CD4-positive, alpha-beta T cell treated with Interleukin-17A for 4 hours (primary cell): ENCODE measurements at places on chromosomes 11 and 22.

DNA sequence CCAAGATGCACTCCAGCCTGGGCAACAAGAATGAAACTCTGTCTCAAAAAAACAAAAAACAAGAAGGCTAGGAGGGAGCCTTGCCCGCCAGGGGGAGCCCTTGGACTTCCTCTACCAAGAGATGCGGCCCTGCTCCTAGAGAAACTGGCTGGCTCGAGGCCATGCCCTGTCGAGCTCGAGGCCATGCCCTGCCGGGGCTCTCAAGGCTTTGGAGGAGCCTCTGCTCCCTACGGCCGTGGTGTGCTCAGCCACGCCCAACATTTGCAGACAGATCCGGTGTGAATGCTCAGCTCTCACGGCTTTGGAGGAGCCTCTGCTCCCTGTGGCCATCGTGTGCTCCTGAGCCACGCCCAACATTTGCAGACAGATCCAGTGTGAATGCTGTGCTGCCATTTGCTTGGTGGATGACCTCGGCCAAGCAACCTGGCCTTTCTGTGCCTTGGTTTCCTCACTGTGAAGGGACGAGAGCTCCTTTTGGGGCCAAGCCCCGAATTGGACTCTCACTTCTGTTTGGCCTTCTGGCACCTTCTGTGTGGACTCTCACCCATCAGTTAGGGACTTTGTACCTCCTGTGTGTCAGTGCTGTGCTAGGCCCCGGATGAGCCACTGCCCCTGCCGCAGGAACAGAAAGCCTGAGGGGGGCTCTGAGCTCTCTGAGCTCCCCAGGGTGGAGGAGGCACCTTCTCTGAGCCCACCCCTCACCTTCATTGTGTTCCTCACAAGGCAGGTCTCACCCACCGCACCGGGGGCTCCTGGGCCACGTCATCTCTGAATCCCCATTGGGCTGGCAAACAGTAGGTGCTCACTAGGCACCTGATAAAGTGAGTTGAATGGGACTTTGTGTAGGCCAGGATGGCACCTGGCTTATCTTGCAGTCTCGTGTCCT is 14.1 kb downstream of the C11orf24 start:
- peak; percentile 98 for DNase-seq

- DNase-seq, result no peak
These were observed 27.2 kb downstream of the WNT11 start for GRCh38 chr11:76179147-76179546.

GRCh38 chr22:45680932-45681700 is 9.5 kb downstream of the ATXN10 start:
- no peak for DNase-seq

- no peak for DNase-seq
These were observed 890.5 kb upstream of the ANO3 start for GRCh38 chr11:25441421-25441820.

DNA sequence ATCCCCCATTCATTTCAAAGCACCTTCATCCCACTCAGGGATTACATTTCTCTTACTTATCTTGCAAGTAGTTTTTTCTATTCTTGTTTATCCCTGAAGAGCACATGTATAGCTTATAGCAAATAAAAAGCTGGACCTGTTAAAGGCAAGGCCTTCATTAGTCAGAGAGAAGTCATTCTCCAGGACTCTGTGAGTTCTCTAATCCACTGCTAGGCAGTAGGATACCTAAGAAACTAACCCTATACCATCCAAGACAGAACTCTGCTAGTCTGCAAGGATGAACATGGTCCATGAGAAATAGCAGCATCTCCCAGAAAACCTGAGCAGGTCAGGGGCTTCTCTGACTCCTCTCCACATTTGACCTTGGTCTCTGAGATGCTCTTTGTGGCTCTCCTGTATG is 104.5 kb downstream of the KIRREL3 start:
- DNase-seq, result no peak

- DNase-seq, result no peak
These were observed 81.9 kb upstream of the SPON1 start for GRCh38 chr11:13880634-13881033.
